ENCODE measurements at places on chromosomes 16 and 17.

- no peak for DNase-seq
These were observed 116.0 kb downstream of the SALL1 start for GRCh38 chr16:51035110-51035498.

DNA sequence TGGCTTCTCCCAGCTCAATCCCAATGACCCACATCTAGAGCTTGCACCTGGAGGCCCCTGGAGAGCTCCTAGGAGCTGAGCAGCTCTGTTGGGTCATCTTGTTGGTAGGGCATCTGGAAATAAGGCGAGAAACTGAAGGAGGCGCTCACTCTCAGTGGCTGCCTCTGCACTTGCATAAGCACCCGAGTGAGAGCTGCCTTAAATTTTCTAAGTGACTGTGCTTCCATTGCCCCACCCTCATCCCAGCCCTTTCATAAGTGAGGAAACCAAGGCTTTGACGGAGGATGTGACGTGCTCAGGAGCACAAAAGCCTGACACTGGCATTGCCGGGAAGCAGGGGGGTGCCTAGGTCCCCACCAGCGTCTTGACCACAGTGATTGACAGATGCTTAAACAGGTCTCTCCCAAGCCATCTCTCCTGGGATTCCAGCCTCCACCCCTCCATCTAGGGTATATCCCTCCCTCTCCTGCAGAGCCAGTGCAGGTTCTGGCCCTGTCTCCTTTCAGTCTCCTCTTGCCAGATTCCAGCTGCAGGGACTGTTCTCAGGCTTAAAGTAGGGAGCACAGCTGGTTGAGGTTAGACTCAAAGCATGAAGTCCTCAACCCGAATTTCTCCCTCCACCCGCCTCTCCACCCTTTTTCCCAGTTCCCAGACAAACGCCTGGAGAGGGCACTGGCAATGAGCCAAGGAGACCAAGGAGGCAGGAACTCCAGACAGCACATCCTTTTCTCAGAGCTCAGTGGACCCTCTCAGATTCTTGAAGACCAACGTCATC lies 113.7 kb downstream of the IRX5 start:
- no peak for DNase-seq

- DNase-seq: no peak
These were observed 56.9 kb upstream of the BRD7 start for GRCh38 chr16:50425648-50426047.

DNA sequence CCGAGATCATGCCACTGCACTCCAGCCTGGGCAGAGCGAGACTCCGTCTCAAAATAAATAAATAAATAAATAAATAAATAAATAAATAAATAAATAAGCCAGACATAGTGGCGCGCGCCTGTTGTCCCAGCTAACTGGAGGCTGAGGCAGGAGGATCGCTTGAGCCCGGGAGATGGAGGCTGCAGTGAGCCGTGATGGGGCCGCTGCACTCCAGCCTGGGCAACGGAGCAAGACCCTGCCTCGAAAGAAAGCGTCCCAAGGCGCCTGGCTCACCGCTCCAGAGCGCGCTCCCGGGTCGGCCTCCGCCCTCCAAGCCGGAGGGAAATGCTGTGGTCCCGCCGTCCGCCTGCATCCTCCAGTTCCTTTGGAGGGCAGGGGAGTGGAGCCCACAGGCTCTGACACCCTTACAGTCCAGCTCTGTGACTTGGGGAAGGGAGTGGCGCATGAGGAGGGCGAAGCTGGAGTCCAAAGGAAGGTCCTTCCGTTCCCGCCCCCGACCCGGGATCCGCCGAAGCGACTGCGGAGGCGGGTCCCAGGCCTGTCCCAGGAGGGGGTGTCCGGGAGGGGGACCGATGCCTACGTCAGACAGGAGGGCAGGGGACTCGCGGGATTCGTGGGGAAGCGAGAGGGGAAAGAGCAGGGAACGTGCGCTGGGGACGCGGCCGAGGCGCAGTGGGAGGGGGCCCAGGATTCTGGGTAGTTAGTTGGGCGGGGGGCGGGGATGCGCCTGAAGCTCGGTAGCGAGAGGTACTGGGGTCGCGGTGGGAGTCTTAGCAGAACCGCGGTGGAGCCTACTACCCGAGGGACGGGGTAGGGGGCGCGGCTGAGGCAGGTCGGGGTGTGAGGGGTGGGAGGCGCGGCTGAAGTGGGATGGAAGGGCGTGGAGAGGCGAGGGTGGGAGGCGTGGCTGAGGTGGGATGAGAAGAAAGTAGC lies 8.4 kb upstream of the TRPV2 start:
- DNase-seq: peak; percentile 18

DNA sequence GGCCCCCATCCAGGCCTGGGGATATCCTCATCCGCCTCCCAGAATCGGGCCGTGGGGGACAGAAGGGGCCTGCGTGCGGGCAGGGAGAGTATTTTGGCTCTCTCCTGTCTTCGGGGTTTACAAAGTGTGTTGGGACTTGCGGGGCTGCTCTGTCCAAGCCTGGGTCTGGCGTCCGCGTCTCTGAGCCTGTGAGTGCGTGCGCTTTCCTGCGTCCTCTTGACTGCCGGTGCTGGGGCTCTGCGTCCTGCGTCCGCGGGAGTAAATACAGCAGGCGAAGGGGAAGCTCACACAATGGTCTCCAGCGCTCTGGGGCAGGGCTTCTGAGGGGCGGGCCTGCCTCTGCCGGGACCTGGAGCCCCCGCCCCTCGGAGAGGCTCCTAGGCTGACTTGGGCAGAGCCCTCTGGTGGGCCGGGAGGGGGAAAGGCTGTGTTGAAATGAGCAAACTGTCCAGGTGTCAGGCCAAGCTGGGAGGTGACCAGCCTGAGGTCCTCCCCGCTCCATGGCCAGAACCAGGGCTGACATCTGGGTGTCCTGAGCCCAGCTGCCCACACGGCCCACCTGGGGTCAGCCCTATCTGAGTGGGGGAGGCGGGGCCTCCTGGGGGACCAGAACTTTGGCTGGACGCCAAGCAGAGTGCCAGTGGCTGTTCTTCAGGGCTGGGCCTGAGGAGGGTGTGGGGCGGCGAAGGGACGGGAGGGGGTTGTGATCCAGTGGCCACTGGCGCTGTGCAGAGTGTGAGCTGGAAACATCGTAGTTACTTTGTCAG lies 233.6 kb downstream of the SEC14L1 start:
- DNase-seq: peak; percentile 88

GRCh38 chr17:4534928-4535666 lies 20.1 kb downstream of the MYBBP1A start:
- DNase-seq: no peak

DNA sequence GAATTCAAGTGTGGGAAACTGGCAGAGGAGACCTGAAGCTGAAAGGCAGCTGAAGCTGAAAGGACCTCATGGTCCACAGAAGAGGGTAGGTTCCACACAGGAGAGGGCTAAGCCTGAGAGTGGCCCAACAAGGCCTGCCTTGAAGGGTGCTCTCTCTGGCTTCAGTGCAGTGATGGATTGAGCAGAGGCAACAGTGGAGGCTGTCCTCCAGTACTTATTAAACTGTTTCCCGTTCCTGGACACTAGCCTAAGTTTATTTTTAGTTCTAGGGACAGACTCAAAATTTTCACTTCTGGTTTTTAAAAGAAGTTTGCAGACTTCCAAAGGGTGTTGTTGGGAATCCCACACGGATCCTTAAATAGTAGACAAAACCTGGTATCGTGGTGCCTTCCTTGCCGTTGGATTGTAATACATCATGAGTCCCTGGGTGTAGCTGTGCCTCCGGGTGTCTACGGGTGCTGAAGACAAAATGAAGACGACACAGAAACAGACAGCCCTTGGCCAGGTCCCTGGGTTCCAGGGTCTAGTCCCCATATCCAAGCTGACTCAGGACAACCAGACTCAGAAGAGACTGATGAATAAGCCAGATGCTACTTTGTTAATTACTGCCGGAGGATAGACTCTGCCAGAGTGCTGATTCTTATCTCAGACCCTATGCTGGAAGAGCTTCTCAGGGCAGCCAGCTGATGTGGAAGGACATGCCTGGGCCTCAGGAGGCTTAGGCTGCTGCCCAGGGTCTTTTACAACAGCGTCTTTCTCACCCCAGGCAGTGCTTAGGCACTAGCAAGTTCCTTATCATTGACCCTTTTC lies 7.1 kb upstream of the CMTM4 start:
- no peak for DNase-seq

DNA sequence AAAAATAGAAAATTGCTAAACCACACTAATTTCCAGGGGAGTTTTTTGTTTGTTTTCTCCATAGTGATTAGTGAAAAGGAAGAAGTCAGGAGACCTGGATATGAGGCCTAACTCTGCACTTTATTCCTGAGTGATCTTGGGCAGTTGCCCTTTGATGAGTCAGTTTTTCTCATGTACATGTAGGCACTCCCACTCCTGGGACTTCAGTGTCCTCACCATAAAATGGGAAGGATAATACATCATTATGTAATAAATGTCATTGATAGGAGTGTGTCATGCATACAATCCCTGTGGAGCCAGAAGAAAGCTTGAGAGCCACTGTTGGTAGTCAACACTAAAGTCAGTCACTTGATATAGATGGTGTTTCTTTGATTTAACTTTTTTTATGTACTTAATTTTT lies 32.5 kb downstream of the WIPF2 start:
- DNase-seq: no peak

DNA sequence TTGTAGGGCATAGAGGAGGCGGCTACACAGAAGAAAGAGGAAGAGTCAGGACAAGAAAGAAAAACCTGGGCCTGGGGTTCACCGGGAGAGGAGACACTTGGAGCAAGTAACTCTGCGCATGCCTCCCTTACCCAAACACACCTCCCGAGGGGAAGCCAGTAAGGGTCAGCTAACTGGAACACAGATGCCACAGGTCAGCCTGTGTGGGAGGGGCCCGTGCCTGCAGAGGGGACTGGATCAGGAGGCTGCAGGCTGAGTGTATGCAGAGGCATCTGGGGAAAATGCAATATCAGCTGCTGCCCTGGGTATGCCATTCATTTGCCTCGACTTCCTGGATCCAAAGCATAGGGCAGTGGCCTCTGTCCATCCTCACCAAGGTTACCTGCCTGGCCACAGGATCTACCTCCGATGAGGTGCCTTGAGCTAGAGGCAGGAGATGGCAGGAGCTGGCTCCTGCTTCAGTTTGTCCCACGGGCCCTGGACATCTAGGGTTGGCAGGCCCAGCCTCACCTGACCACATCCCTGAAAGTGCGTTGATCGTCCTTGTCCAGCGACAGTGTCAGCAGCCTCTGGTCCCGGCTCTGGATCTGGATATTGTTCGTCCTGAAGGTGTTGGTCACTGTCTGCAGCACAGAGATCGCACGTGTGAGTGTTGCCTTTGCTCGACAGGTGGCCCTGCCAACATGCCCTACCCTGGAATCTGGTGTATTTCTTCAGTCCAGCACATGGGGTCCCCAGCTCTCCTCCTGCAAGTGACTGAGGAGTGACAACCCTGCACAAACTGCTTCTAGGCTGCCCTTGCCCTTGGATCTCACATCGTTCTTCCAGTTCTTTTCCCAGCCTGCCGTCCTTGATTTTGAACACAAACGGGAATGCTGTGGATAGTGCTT lies 4.6 kb upstream of the MFSD6L start:
- DNase-seq: no peak

DNA sequence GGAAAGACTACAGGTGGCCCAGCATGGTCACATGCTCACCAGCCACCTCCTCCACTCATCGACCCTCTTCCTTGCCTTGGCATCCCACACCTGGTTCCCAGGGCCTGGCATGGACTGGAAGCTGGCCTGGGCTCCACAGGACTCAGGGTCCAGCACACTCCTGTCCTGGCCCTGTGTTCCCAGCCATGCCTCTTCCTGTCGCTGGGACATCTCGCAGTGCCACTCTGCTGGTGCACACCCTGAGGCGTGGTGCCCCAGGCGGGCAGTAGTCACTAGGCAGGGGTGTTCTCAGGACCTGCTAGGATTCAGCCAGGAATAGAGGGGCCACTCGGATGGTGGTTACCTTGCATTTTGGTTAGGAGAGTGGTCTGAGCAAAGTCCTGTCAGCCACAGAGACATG lies 99.4 kb downstream of the AMFR start:
- no peak for DNase-seq

DNA sequence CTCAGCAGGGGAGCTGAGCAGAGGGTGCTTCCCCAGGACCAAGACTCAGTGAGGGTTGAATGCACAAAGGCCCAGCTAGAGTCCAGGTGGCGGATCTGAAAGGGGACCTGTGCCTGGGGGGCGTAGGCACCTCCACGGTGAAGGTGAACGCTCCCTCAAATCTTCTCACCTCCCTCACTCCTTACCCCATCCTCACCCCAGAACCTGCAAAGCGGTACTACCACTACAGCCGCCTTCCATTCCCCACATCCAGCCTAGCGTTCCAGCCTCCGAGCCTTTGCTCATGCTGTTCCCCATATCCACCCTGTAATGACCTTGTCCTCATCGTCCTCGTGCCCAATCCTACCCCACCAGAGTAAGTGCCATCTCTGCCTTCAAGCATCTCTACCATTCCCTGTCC lies 30.6 kb downstream of the TRPV3 start:
- DNase-seq: no peak

- no peak for DNase-seq
These were observed 189.9 kb downstream of the ZFHX3 start for GRCh38 chr16:72857834-72858664.

GRCh38 chr16:82264756-82265155 lies 94.7 kb upstream of the MPHOSPH6 start:
- no peak for DNase-seq

GRCh38 chr17:5711344-5711743 lies 127.0 kb upstream of the NLRP1 start:
- DNase-seq: no peak

DNA sequence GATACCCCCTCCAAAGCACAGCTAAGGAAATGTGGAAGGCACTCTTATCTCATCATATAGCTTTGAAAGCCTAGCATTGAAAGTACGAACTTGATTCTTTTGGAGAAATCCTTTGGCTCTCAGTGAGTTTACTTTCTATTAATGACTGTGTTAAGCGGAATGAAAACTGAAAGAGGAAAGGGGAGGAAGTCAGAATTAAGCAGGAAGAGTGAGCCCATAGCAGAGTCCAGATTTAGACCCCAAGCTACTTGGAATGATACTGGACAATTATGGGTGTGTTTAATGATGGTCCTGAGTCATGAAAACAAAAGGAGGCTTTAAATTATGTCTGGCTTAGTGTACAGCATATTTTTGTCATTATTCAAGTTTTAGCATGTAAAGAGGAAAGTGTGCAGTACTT lies 42.2 kb downstream of the TENT4B start:
- no peak for DNase-seq

- DNase-seq: no peak
These were observed 393.7 kb upstream of the DYNLRB2 start for GRCh38 chr16:80147026-80147655.

DNA sequence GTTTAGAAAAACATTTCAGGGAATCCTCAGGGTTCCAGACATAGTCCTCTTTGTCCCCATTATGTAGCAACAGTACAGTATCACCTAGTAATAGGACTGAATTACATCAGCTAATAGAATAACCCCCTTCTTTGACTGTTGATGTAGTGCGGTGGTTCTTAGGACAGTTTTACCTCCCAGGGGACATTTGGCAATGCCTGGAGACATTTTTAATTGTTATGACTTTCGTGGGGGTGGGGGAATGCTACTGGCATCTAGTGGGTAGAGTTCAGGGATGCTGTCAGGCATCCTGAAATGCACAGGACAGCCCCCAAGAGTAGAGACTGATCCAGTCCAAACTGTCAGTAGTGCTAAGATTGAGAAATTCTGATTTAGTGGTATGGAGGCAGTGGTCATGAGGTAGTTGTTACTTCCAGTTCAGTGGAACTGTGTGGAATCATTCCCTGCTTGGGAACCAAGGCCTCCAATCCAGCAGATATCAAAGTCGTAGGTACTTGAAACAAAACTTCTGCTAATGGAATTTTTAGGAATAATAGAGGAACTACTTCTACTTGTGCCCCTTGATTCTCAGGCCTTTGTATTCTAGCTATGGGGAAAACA lies 20.3 kb downstream of the NF1 start:
- DNase-seq: no peak

- no peak for DNase-seq
These were observed 126.6 kb downstream of the OR1D5 start for GRCh38 chr17:2936771-2937321.
